ENCODE measurements at places on chromosomes 12 and 14. TPM values are rescaled to one million over a fixed set of nuclear protein-coding genes. Genes with fewer than 3 reads are reported as not detected.

Gene MIP
- polyA plus RNA-seq = not detected

Gene GLT1D1
- polyA plus RNA-seq = not detected

Gene TEX52
- not detected for polyA plus RNA-seq

Gene KRT75
- not detected for polyA plus RNA-seq

Gene PTGR2
- 5.6 TPM for polyA plus RNA-seq

Gene DHRS2
- polyA plus RNA-seq = 0.08 TPM

Gene SMIM41
- 1.9 TPM for polyA plus RNA-seq

Gene BEGAIN
- polyA plus RNA-seq = 0.53 TPM

Gene AQP5
- not detected for polyA plus RNA-seq

Gene ADAM21
- polyA plus RNA-seq = 0.36 TPM

Gene ANO4
- polyA plus RNA-seq = 11.7 TPM

Gene SCFD1
- 83.1 TPM for polyA plus RNA-seq

Gene AQP2
- not detected for polyA plus RNA-seq

Gene RERG
- 0.57 TPM for polyA plus RNA-seq

Gene RAD51AP1
- 28.9 TPM for polyA plus RNA-seq

Gene RNASE2
- not detected for polyA plus RNA-seq

Gene PFDN5
- polyA plus RNA-seq = 1,007 TPM

Gene HOTAIR
- not detected for polyA plus RNA-seq

Gene DBX2
- polyA plus RNA-seq = not detected

Gene NKX2-1
- not detected for polyA plus RNA-seq

Gene FGF6
- not detected for polyA plus RNA-seq

Gene TIGAR
- polyA plus RNA-seq = 20.7 TPM

Gene HCAR2
- polyA plus RNA-seq = not detected

Gene CCDC177
- not detected for polyA plus RNA-seq

Gene KRT7
- 3.1 TPM for polyA plus RNA-seq

Gene NRIP2
- 0.21 TPM for polyA plus RNA-seq

Gene CMTM5
- polyA plus RNA-seq = not detected

Gene WDHD1
- 13.0 TPM for polyA plus RNA-seq

Gene TBC1D30
- 0.24 TPM for polyA plus RNA-seq

Gene ABCD4
- polyA plus RNA-seq = 10.5 TPM

Gene LUM
- polyA plus RNA-seq = 146 TPM

Gene RILPL1
- polyA plus RNA-seq = 12.6 TPM

Gene CFAP251
- 4.4 TPM for polyA plus RNA-seq

Gene NGB
- polyA plus RNA-seq = not detected

Gene STRAP
- 215 TPM for polyA plus RNA-seq

Gene TMEM121
- 0.30 TPM for polyA plus RNA-seq

Gene MFAP5
- 18.6 TPM for polyA plus RNA-seq

Gene SLC22A17
- polyA plus RNA-seq = 3.9 TPM

Gene COQ6
- 20.8 TPM for polyA plus RNA-seq
